ENCODE measurements at places on chromosomes 3 and 15. TPM values are rescaled to one million over a fixed set of nuclear protein-coding genes. Genes with fewer than 3 reads are reported as not detected.

DNA sequence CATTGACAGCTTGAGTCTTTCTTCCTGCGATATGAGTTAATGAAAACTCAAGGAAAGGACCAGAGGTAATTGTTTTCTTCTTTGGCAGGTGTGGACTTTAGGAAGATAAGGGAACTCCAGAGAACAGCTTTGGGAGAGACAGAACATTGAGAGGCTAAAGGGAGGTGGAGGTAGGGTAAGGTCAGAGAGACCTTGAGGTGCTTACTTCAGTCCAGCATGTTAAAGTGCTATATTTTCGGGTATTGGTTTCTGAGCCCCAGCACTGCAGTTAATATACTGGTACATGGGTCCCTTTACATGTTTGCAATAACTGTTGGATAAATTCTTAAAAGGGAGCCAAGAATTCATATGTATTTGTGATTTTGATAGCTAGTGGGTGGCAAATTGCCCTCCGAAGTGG is 322.1 kb downstream of the THSD4 start:
- no peak for DNase-seq

- no peak for DNase-seq
These were observed 114.2 kb downstream of the PGPEP1L start for GRCh38 chr15:98893401-98893800.

GRCh38 chr15:85443593-85444087 is 63.2 kb downstream of the AKAP13 start:
- DNase-seq: no peak

- DNase-seq: no peak
These were observed 556.2 kb upstream of the SUCLG2 start for GRCh38 chr3:68210635-68211034.

DNA sequence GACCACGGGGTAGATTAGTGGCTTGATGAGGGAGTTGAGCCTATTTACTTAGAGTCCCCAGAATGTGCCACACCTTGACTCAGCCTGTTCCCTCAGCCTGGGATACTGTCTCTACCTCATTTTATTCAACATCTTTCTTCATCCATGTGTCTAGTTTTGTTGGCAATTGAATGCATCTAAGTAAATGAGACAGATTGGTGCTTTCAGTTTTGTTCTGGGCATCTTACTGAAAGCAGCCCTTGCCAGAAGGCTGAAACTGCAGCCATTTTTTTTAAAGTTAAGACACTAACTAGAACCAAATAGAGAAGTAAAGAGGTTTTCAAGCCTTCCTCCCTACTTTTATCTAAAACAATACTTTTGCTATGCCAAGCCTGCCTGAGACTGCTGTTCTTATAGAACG is 246.8 kb downstream of the SLCO3A1 start:
- no peak for DNase-seq

DNA sequence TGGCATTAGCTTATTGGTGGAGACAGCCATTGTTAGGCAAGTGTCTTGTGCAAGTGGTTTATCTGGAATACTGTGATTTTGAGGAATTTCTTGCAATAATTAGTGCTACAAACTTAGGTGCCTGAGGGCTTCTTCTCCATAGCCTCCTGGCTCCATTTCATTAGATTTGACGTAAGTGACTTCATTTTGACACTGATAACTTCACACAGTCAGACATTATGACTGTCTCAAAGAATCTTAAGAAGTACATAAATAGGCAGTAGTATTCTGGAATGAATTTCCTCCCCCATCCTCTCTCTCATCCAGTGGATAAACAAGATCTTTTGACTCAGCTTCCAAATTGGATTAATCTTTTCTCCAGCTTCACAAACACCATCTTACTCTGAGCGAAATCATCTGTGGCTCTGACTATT is 19.0 kb downstream of the ARL14 start:
- DNase-seq: no peak

- DNase-seq: no peak
These were observed 32.6 kb upstream of the GYG1 start for GRCh38 chr3:148958696-148959095.

GRCh38 chr3:65741540-65741939 is 297.2 kb downstream of the MAGI1 start:
- DNase-seq: no peak

GRCh38 chr3:139286825-139287224 is 57.0 kb upstream of the MRPS22 start:
- no peak for DNase-seq

The ANKRD63 gene
- polyA plus RNA-seq: not detected

DNA sequence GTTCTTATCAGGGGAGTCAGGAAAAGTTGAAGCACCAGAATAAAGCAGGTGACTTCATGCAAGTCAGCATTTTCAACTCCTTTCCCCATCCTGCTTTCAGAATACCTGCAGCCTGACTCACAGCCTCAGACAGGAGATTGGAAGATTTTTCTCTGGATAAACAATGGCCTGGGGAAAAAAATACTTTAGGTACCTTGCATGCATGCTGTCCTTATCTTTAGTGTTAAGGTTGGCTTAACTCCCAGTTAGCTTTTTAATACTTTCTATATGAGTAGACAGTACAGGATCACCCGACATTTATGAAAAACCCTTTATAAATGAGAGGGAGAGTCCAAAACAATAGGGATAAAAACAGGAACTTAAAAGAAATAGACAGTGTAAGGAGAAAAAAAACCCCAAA is 53.6 kb downstream of the PAK2 start:
- no peak for DNase-seq

GRCh38 chr3:137568880-137569279 is 195.2 kb upstream of the SOX14 start:
- no peak for DNase-seq

The FAM131A gene
- polyA plus RNA-seq: 12.9 TPM

The ISLR2 gene
- 1.2 TPM for polyA plus RNA-seq

The HRG gene
- not detected for polyA plus RNA-seq

The MESP1 gene
- 5.1 TPM for polyA plus RNA-seq

The SLC12A1 gene
- polyA plus RNA-seq: not detected

DNA sequence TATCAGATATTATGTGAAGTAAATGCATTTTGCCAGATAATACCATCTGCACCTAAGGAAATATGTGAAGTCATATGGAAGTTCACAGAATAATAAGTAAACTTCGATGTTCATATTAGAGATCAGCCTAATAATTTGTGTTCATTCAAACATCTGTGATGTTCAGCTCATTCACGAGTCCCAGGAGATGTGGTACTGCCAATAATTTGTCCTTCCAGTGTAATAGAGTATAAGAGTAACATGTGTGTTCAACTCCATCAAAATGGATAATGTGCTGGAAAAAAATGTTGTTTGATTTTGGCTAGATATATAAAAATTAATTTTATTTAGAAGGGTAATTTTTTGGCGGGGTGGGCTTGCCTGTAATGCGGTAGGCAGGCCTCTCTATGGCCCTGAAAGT is 75.4 kb upstream of the ARL6 start:
- DNase-seq: no peak

The CLN6 gene
- 11.4 TPM for polyA plus RNA-seq

- no peak for DNase-seq
These were observed 82.0 kb downstream of the MYLK start for GRCh38 chr3:123802007-123802625.

The CFAP92 gene
- polyA plus RNA-seq: 0.13 TPM

- DNase-seq: no peak
These were observed 110.7 kb downstream of the EEFSEC start for GRCh38 chr3:128263946-128264345.

DNA sequence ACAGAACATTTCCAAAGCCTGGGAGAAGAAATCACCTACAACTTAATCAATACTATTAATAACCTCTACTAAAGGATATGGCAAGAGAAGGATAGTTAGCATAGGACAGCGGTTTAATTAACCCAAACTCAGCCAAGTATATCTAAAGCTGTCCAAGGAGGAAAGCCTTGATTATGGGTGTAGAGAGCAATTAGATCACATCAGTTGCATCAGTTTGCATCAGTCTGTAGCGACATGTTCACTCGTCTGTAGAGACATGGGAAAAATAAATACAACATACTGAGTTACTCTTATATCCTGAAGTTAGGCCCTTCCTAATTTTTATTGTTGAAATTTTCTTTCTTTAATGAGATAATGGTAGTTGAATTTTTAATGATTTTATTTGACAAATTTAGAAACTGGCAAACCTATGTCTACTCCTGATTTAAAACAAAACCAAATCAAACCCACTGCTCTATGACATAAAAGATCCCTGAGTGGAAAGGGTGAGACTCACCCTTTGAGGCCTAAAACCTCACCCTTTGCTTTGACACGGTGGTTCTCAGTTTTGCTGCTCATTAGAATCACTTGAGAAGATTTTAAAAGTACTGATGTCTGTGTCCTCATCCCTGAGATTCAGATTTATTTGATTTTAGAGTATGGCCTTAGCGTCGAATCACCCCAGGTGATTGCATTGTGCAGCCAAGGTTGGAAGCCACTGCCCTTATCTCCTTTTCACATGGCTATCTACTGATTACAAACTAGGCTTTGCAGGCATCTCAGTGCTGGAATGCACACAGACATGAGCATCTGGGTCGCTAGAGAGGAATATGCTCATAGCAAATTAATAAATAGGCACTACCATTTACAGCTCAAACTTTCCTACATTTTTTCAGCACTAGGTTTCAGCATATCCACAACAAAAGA is 2.8 kb upstream of the CLRN1 start:
- no peak for DNase-seq

GRCh38 chr3:136882571-136882970 is 20.6 kb downstream of the NCK1 start:
- DNase-seq: no peak

- no peak for DNase-seq
These were observed 36.8 kb downstream of the TMEM40 start for GRCh38 chr3:12722226-12722625.

DNA sequence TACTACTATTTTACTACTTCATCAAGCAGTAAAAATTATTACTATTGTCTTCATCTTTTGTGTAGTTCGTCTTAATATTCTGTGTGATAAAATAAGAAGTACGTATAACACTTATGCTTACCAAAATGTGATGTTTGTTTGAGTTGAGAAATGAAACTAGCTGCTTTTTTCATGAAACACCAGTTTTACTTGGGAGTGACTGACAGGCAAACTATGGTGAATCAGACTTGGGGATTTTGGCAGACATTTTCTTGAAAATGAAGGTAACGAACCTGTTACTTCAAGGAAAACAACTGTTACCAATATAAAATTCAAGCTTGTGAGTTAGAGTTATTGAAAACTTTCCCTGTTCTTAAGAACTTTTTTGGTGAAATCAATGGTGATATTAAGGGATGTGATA is 10.3 kb downstream of the U2SURP start:
- DNase-seq: no peak

The RAB5A gene
- 61.4 TPM for polyA plus RNA-seq

- DNase-seq: no peak
These were observed 9.1 kb downstream of the AMOTL2 start for GRCh38 chr3:134364936-134365765.

- DNase-seq: no peak
These were observed 4.8 kb upstream of the DAPK2 start for GRCh38 chr15:64051093-64051402.

The ABHD17C gene
- polyA plus RNA-seq: 3.3 TPM
